ENCODE measurements at places on chromosomes 13 and 19. TPM values are rescaled to one million over a fixed set of nuclear protein-coding genes. Genes with fewer than 3 reads are reported as not detected.

Gene ZNF536
- total RNA-seq, result 2.3 TPM

Gene ZNF628
- 47.0 TPM for total RNA-seq

Gene SIRT2
- 68.2 TPM for total RNA-seq

Gene LCP1
- 11.1 TPM for total RNA-seq

Gene LGALS4
- total RNA-seq, result 4,170 TPM

DNA sequence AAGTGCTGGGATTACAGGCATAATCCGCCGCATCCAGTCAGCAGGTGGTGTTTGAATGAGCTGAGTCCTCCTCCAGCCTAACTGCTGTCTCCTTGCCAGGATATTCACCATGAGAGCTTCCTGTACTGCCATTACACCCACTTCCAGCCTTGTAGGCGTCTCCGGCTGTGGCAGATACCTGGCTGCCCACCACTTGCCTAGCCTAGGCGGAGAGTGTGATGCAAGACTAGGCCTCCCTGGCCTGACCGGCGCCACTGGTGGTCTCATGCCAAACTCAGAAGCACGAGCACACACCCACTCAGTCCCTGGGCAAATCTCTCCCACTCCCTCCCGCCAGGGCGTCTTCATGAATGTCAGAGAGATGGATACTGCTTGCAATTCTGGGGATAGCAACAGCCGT lies 16.6 kb downstream of the IL12RB1 start:
- no peak overlapping the region for H3K4me3 ChIP-seq
- no peak overlapping the region for H3K27ac ChIP-seq
- no peaks in the 10 kb centered on the region for H3K36me3 ChIP-seq
- no peaks in the 10 kb centered on the region for H3K4me1 ChIP-seq
- DNase-seq, result no peak

DNA sequence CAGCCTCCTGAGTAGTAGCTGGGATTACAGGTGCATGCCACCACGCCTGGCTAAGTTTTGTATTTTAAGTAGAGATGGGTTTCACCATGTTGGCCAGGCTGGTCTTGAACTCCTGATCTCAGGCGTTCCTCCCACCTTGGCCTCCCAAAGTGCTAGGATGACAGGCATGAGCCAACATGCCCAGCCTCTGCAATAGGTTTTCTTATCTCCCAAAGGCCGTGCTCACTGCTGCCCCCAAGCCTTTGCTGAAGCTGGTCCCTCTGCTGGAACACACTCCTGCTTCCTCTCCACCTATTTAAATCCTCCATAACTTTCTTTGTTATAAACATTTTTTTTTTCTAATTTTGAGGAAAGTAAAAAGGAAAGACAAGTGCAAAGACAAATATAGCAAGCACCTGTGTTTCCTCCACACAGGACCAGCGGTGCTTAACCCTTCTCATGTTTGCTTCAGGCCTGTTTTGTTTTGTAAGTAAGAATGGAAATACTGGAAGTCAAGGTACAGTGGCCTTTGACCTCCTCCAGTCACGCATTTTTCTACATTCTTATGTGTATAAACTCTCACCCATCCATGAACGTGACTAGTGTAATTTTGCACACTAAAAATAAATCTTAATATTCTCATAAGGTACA lies 14.5 kb upstream of the TNFAIP8L1 start:
- H3K27me3 ChIP-seq, result no peaks in the 10 kb centered on the region
- H3K4me3 ChIP-seq, result no peak overlapping the region
- no peak for DNase-seq
- no peaks in the 10 kb centered on the region for H3K36me3 ChIP-seq
- no peak overlapping the region for H3K27ac ChIP-seq
- H3K4me1 ChIP-seq, result no peaks in the 10 kb centered on the region

GRCh38 chr19:30009013-30009412 lies 67.0 kb downstream of the URI1 start:
- no peak overlapping the region for H3K4me3 ChIP-seq
- no peaks in the 10 kb centered on the region for H3K36me3 ChIP-seq
- H3K4me1 ChIP-seq, result no peaks in the 10 kb centered on the region
- H3K27me3 ChIP-seq, result no peaks in the 10 kb centered on the region
- H3K27ac ChIP-seq, result no peak overlapping the region

DNA sequence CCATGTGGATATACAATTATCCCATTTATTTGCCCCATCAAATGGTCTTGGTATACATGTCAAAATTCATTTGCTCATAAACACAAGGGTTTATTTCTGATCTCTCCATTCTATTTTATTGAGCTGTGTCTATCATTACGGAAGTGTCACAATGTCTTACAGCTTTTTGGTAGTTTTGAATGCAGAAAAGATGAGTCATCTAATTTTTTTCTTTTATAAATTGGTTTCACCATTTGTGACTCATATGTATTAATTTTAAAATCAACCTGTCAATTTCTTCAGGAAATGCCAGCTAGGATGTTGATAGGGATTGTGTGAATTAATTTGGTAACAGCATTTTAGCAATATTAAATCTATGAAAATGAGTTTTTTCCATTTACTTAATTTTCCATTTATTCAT lies 2549.4 kb downstream of the PCDH9 start:
- H3K36me3 ChIP-seq, result no peaks in the 10 kb centered on the region
- H3K27me3 ChIP-seq, result no peaks in the 10 kb centered on the region
- H3K27ac ChIP-seq, result no peak overlapping the region

DNA sequence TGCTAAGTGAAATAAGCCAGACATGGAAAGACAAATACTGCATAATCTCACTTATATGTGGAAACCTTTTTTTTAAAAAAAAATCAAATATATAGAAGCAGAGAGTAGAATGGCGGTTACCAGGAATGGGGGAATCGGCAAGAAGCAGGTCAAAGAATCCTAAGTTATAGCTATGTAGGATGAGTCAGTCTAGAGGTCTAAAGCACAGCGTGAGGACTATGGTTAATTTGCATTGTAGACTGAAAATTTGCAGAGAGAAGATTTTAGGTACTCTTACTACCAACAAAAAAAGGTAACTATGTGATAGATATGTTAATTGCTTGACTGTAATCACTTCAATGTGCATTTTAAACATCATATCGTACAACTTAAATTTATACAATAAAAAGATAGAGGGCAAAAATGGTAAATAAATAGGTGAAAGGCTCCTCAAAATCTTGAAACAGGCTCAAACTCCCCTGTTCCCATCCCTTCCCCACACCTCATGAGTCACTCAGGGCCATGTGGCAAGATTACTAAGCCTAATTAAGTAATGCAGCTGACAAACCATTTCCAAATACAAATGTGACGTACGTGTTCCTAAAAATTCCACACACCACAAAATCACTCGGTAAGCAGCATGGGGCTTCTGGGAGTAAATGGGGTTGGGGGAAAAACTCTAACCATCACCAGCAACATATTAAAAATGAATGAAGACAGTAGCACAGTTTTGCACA lies 159.0 kb downstream of the USP12 start:
- H3K4me3 ChIP-seq, result no peak overlapping the region
- no peaks in the 10 kb centered on the region for H3K4me1 ChIP-seq
- no peak overlapping the region for H3K27ac ChIP-seq
- DNase-seq, result no peak

- no peak overlapping the region for H3K27ac ChIP-seq
- H3K27me3 ChIP-seq, result no peaks in the 10 kb centered on the region
These were observed 692.7 kb downstream of the UQCRFS1 start for GRCh38 chr19:28519952-28520861.

DNA sequence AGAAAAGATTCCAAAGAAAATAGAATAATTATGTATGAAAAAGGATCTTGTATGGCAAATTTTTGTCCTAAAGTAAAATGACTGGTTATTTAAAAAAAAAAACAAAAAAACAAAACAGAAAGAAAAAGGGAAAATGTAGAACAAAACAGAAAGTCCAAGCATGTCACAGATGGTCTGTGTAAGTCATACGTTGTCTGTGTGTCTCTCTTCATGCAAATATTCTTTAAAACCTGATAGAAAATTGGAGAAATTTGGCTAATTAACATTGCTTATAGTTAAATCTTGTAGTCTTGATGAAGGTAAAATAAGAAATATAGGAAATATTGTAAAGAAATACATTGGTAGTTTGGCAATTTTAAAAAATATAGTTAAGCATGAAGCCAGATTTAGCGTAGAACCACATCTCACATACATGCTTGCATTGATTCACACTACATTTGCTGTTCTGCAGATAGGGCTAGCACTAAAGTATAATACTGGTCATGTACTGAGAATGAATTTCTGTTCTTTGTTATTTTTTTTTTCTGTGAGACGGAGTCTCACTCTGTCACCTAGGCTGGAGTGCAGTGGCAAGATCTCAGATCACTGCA lies 58.4 kb downstream of the SPRYD7 start:
- no peaks in the 10 kb centered on the region for H3K36me3 ChIP-seq
- H3K27me3 ChIP-seq, result no peaks in the 10 kb centered on the region
- no peak overlapping the region for H3K4me3 ChIP-seq
- H3K27ac ChIP-seq, result no peak overlapping the region

DNA sequence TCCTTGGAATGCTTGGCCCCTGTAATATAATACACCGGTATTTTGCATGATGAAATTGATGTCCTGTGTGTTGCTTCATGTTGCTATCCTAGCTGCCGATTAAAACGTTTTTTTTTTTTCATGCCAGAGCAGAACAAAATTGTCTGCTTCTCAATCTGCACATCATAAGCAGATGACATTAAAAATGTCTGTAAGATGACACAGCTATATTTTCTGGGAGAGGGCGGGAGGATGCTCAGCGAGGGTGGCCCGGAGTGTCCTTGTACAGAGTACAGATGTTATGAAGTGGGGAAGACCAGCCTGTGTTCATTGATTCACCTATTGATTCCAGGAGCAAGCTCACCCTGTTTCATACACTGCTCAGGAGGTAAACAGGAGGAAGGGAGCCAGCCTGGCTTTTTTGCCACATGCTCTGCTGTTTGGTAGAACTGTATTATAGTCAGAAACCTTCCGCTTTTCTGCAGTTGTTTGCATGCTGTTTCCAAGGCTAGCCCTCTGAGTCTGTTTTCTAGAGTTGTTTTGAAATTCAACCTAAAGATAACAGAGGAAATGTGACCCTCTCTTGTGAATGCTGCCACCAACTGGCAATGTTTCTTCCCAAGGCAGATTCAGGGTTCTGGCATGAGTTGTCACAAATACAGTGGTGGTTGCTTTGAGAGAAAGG lies 4.7 kb upstream of the IRS2 start:
- no peaks in the 10 kb centered on the region for H3K4me1 ChIP-seq
- no peak overlapping the region for H3K4me3 ChIP-seq
- H3K36me3 ChIP-seq, result no peaks in the 10 kb centered on the region

DNA sequence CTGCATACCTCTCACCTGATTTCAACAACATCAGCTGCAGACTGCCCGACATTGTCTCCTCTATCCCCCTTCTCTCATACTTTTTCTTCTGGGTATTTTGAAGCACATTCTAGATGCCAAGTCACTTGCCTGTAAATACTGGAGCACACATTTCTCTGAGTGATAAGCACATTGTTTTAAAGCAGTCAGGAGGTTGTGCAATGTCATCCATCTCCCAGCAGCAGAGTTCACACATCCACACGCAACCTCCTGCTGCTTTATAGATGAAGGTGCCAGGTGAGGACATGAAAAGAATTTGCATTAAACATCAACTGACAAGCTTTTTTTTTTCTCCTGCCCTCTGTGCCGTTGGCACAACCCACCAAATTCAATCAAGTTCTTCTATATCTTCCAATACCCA lies 5.5 kb downstream of the UPK1A start:
- no peaks in the 10 kb centered on the region for H3K27me3 ChIP-seq
- no peak for DNase-seq
- no peak overlapping the region for H3K27ac ChIP-seq
- no peak overlapping the region for H3K4me3 ChIP-seq
- no peaks in the 10 kb centered on the region for H3K36me3 ChIP-seq
- no peaks in the 10 kb centered on the region for H3K4me1 ChIP-seq

- H3K4me1 ChIP-seq, result no peaks in the 10 kb centered on the region
- no peak overlapping the region for H3K27ac ChIP-seq
- no peaks in the 10 kb centered on the region for H3K36me3 ChIP-seq
- no peak for DNase-seq
These were observed 2.1 kb upstream of the TDRD12 start for GRCh38 chr19:32717496-32717895.

DNA sequence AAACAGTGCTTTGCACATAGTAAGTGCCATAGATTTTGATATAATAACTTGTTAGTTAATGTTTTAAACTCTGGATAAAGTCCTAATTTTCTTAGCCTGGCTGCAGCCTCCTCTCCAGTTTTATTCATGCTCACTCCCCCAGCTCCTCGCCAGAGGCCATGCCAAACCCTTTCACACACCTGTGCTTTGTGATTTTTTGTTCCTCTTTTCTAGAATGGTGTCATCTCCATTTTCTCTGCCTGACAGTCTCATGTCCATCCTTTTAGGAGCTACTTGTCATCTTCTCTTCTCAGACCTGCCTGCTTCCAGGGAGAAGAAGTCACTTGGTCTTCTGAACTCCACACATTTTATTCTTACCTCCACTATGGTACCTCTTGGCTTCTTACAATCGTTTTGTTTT lies 55.8 kb upstream of the SPATA13 start:
- H3K36me3 ChIP-seq, result no peaks in the 10 kb centered on the region
- H3K27ac ChIP-seq, result no peak overlapping the region
- H3K4me3 ChIP-seq, result no peak overlapping the region
- DNase-seq, result no peak
- H3K27me3 ChIP-seq, result no peaks in the 10 kb centered on the region

DNA sequence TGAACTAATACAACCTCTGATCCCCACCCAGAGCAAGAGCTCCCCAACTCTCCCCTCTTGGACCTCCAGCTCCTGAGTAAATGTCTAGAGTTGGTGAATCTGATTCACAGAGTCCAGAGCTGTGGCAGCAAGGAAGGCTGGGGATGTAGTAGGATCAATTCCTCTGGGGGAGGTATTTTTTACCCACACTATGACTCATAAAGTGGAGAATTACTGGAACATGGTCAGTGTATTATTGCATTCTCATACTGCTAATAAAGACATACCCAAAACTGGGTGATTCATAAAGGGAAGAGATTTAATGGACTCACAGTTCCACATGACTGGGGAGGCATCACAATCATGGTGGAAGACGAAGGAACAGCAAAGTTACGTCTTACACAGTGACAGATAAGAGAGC lies 496.7 kb downstream of the EFNB2 start:
- H3K36me3 ChIP-seq, result no peaks in the 10 kb centered on the region
- no peaks in the 10 kb centered on the region for H3K4me1 ChIP-seq
- no peak for DNase-seq
- H3K4me3 ChIP-seq, result no peak overlapping the region

DNA sequence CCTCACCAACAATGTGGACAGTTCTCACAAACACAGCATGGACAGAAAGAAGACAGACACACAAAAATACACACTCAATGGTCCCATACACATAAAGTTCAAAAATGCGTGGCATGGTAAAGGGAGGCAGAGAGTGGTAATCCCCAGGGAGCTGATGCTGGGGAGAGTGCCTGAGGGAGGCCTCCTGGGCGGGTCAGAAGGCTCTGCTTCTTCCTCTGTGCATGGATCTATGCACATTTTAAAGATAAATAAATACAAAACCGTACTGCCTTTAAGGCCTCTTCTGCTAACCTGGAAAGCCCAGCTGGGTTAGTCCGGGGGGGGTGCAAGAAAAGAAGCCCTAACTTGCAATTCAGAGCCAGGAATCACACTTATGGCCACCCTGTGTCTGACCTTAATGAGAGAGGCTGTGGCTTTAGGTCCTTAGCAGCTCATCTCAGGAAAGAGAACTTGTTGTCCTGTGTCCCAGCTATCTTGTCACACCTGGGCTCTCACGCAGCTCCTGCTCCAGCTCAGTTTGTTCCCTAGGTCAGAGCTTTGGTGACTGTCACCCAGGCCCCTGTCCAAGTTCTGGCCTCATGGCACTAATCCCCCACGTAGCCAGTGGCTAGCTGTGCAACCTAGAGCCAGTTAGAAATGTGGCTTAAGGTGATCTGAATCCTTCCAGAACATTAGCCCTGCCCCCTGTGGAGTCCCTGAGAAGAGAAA lies 28.5 kb downstream of the POP4 start:
- no peak overlapping the region for H3K4me3 ChIP-seq
- H3K4me1 ChIP-seq, result no peaks in the 10 kb centered on the region
- no peak for DNase-seq

GRCh38 chr13:53343361-53343744 lies 314.7 kb downstream of the OLFM4 start:
- H3K36me3 ChIP-seq, result no peaks in the 10 kb centered on the region
- DNase-seq, result no peak
- H3K27ac ChIP-seq, result no peak overlapping the region
- H3K4me1 ChIP-seq, result no peaks in the 10 kb centered on the region
- H3K4me3 ChIP-seq, result no peak overlapping the region

Data from Peyer's patch (tissue), 4 donors.